ENCODE measurements at places on chromosomes 13 and 19.

DNA sequence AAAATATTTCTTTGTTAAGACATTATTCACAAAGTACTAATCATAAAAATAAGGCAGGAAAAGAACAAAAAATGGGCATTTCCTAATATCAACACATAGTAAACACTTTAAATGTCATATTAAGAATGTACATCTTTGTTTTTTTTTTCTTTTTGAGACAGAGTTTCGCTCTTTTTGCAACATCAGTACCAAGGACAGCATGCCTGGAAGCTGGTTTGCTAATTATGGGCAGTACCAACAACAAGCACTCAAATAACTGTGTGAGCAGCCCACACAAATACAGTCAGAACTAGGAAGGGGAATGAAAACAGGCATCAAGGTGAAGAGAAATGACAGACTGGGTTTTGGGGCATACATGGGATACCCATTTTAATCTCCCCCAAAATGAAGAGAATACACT, 788.0 kb upstream of the SLITRK1 start:
- no peak for DNase-seq

GRCh38 chr13:41970022-41970421, 9.1 kb upstream of the VWA8 start:
- no peak for DNase-seq

GRCh38 chr19:4518345-4519171, at the start of gene PLIN4:
Gene PLIN4 (minus strand): TSS chr19:4518486. CDS start chr19:4518272, 214 bp downstream.
- no peak for DNase-seq

DNA sequence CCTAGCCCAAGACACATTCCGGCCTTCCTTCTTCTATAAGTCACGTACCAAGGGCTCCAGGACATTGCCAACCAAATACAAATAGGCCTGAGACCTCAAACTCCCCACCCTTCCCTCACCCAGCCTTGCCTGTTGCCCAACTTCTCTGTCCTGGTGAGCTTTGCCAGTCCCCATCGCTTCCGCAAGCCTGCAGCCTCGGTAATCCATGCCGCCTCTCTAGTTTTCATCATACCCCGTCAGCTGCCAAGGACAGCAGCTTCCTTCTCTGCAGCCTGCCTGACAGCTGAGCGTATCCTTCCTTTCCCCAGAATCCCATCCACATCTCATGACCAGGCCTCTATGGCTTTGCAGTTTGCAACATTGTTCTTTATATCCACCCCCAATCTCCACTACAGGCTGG, 36.6 kb upstream of the POMP start:
- no peak for DNase-seq

DNA sequence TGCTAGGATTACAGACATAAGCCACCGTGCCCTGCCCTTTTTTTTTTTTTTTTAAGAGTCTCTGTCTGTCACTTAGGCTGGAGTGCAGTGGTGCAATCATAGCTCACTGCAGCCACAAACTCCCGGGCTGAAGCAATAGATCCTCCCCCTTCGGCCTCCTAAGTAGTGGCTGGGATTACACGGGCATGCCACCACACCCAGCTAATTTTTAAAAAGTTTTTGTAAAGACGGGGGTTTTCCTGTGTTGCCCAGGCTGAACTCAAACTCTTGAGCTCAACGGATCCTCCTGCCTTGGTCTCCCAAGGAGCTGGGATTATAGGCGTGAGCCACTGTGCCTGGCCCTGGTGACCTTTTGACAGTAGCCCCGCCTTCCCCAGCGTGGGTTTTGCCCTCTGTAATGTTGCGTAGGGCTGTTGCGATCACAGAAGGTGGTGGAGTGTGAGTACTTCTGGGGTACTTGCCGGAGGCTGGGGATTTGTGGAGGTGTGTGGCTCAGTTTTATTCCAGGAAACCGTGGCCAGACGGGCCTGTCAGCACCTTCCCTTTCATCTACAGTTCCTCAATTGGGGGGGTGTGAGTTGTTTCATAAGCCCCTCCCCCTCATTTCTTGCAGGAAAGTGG, 11.6 kb upstream of the RETN start:
- DNase-seq, result no peak

GRCh38 chr19:296476-297225, 5.4 kb upstream of the PLPP2 start:
- DNase-seq, result no peak

- DNase-seq, result no peak
These were observed 1910.2 kb upstream of the PRR20A start for GRCh38 chr13:55230570-55230908.

- DNase-seq, result no peak
These were observed 86.4 kb upstream of the C1QTNF9B start for GRCh38 chr13:23983671-23984070.

DNA sequence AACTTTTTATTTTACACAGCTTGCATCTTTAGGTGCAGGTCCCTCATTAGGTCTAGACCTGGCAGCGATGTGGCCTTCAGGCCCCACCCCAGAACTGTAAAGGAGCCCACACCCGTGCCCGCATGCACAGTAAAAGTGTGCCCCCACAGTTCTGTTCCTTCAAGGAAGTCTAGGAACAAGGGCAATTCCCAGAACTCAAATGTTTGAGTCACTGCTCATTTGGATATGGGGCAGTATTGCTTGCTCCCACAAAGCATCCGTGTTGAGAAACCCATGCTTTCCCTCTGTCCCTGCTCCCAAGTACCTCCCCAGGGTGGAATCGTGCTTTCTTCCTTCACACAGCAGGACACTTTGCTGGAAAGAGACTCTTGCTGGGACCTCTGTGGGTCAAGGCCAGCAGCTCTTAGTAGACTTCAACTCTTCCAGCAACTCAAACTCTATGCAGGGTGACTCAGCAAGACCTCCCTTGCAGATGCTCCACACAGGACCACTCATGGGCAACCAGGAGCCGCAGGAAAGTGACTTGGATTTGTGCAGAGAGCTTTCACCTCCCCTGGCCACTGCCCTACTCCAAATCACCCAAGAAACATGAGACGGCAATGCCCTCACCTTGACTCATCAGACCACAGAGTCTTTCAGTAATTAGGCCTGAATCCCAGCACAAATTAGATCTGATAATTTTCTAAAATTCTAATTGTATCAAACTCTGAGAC, 12.3 kb downstream of the SLC7A1 start:
- DNase-seq, result no peak

DNA sequence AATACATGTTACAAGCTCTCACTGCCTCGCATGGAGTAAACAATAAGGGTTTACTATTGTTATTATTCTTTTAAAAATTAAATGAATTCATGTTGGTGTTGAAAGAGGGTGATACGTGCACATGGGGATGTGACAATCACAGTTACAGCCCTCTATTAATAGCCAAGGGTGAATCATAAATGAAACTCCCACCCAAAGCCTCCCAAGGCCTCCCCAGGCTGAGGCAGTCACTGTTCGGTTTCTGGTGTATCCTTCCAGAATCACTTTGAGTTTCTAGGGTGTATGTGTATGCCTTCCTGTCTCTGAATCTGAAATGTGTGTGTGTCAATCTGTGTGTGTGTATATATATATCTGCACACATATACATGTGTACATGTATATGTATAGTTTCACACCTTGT, 73.4 kb downstream of the AKAP11 start:
- DNase-seq, result no peak

DNA sequence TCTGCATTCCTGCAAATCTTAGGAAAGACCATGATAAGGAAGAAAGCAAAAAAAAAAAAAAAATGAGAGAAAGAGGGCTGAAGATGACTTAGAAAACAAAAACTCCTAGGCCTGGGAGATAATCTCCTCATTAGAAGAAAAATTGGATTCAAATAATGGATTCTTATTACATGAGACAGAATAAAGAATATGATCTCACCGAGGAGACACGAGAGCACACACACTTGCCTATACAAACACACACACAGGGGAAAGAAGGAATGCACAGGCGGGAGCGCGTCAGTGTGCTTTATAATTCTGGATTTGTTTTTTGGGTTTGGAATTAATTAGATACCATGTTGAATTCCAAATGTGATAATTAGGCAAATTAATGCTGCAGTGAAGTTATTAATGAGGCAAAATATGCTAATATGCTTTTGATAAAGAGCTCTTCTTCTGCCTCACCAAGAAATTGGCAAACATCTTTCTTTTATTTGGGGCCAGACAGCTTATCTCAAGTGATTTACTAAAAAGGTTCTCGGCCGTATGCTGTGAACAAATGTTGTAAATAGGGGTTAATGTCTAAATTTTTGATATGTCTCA, 36.1 kb upstream of the PCDH8 start:
- DNase-seq, result no peak

- DNase-seq, result no peak
These were observed 19.2 kb upstream of the VSTM2B start for GRCh38 chr19:29506619-29506911.

- DNase-seq, result no peak
These were observed 2.3 kb upstream of the EFNA2 start for GRCh38 chr19:1283207-1283916.

GRCh38 chr19:11142528-11143171, 12.9 kb downstream of the SPC24 start:
- DNase-seq, result no peak

GRCh38 chr19:51644636-51645271, 1.9 kb downstream of the SIGLEC14 start:
- no peak for DNase-seq

GRCh38 chr19:57905258-57905657, 11.1 kb downstream of the ZNF417 start:
- DNase-seq, result no peak

DNA sequence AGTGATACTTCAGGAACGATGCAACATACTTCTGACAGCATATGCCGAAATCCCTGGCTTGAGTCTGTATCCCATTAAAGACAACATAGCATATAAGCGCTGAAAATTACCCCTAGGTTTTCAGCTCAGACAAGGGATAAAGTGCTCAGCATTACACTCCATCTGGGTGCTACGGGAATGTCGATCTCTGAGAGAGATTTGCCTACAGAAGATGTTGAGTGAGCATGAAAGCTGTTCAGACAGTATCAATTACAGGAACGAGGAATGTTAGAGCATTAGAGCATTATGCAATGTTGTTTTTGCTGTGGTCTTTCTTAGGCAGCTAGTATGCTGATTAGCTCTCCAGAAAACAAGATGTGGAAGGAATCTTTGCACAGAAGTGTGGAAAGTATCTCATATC, 484.5 kb downstream of the LIG4 start:
- no peak for DNase-seq

DNA sequence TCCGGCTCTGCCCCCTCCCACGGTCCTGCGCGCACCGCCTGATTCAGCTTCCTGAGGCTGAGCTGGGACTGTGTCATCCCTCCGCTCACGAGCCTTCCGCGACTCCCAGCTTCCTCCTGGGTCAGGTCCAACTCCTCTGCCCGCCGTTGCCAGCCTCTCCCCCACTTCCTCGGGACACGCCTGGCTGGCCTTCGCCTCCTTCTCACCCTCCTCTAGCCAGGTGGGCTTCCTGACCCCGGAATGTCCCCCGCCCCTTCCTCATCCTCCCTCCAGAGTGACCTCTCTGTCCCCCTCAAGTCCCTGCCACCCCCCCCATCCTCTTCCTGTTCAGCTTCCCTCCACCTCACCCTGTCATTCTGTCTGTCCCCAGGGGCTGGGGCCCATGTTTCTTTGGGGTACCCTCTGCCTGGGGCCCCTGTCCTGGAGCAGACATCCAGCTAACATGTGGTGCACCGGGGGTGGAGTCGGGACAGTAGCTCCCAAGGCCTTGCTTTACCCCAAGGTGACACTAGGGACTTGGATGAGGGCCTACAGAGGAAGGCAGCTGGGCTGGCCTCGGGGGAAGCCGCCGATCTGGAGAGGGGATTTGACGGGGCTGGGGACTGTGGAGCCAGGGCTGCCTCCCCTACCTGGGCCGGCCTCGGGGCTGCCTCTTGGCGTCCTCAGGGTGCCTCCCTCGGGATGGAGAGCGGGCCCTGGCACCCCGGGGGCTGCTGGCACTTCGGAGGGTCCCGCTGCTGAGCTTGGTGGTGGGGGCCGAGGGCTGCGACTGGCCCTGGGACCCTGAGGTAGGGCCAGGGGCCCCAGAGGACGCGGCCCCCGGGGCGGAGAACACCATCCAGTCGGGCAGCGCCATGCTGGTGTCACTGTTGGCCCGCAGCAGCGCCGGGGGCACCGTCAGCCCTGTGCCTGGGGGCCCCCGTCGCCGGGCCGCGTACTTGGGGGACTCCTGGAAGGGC, 16.5 kb downstream of the SHANK1 start:
- DNase-seq, result no peak

DNA sequence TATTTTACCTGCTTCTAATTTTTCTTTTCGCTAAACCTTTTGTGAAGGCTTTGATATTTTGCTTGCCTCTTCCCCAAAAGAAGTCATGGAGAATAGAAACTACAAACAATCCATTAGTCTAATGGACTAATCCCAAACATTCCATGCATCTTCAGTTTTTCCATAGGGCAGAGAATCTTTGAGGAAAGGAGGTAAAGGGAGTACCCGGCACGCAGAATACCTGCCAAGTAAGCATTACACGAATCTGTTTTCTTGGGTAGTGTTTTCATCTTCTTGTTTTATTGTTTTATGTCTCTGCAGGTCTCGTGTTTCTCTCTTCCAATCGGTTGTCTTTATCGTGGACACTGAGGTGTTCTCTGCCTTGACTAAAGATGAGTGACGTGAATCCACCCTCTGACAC, at the start of gene NLRP8:
Gene NLRP8 (plus strand): TSS at position 301 of the 400 bp plus-strand sequence.
- no peak for DNase-seq

DNA sequence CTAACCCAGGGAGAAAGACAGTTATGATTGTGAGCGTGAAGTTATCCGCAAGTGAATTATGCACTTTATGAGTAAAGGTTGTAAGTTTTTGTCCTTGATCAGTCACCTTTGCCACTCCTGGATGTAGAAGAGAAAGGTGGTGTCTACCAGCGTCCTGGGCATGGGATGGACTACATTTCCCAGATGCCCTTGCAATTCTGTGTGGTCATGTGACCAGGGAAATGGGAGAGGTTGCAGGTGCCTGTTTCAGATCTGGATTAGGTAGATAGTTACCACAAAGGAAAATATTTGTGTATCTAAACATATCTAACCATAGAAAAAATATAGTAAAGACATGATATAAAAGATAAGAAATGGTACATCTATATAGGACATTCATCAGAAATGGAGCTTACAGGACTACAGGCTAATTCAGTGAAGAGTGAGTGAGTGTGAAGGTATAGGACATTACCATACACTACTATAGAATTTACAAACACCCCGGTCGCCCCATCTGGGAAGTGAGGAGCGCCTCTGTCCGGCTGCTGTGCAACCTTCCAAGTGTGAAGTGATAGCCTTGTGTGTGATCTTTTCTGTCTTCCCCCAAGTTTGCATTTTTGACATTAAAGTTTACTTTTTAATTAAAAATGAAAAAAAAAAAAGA, 51.6 kb upstream of the CACNA1A start:
- DNase-seq, result no peak

DNA sequence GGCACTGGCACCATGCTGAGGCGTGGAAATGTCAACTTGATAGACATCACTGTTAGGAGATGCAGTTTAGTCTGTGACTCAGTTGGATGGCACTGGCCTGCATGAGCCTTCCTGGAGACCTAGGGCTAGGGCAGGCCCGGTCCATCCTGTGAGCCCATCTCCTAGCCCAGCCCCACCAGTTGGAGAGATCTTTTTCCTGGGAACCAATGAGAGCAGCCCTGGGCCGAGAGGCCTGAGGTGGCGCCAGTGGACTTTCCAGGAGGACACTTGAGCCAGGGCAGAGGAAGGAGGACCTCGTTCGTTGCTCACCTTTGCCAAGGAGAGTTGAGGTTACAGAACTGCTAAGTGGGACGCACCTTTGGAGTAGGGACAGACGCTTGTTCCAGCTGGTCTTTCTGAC, 100.5 kb upstream of the TEX29 start:
- no peak for DNase-seq

GRCh38 chr13:110812121-110812868, 98.8 kb downstream of the ING1 start:
- no peak for DNase-seq

Data from stimulated activated CD4-positive, alpha-beta T cell treated with anti-CD3 and anti-CD28 coated beads, Interleukin-1b, Interleukin-23, amount 100 ng/mL, for 24 hours (primary cell).